CD8-positive, alpha-beta T cell (primary cell): ENCODE measurements at places on chromosomes 5 and 9. TPM values are rescaled to one million over a fixed set of nuclear protein-coding genes. Genes with fewer than 3 reads are reported as not detected.

GRCh38 chr5:157326440-157327005 lies 60.6 kb downstream of the CYFIP2 start:
- DNase-seq: no peak

DNA sequence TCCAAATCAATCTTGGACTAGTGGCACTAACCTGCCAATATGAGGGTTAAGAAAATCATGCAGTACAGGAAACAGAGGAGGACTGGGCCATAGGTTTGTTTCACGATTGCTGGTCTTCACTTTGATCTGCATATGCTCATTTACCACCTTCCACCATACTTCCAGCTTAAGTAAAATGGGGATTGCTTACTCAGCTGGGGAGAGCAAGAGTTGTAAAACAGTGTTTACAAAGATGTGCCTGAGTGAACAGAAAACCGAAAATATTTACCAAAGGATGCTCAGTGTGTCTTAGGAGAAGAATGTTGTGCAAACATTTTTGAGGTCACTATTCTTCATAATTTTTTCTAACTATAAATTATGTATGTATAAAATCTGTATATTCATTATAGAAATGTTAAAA lies 65.1 kb upstream of the DNAH5 start:
- no peak for DNase-seq

DNA sequence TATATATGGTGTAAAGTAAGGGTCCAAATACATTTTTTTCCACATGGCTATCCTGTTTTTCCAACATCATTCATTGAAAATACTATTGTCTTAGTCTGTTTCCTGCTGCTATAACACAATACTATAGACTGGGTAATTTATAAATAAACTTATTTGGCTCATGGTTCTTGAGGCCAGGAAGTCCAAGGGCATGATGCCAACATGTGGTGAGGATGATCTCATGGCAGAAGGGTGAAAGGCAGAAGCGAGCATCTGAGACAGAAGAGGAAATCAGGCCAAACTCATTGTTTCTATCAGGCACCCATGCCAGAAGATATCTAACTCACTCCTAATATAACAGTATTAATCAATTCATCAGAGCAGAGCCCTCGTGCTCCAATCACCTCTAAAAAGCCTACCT lies 42.6 kb downstream of the ANKRD55 start:
- peak; percentile 41 for DNase-seq

DNA sequence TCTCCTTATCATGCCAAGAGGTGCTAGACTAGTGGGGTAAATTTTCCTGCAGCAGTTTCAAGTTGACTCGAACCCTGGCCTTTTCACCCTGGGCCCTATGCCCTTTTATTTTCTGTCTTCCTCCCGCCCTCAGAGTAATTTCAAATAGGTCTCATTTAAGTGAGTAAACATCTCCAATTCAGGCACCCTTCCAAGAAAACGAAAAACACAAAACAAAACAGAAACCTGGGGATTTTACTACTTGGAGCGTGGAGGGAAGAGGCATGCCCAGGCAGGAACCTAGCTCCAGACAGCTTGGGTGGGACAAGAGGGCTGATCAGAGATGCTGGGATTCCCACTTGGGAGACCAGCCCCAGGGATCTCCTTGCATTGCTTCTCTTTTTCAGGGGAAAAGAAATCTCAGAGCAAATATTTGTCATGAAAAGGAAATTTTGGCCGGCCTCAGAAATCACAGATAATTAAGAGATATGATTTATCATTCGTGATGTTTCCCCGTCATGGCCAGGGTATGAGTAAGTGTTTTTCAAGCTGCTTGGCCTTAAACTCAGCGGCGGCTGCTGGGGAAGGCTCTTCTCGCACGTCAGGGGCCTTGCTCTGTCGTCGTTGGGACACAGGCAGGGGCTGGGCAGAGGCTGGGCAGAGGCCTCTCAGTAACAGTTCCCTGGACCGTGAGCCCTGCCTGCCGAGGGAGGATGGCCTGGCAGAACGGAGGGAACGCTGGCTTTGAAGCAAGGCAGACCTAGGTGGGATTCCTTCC lies 248.6 kb upstream of the KLF4 start:
- DNase-seq: no peak

DNA sequence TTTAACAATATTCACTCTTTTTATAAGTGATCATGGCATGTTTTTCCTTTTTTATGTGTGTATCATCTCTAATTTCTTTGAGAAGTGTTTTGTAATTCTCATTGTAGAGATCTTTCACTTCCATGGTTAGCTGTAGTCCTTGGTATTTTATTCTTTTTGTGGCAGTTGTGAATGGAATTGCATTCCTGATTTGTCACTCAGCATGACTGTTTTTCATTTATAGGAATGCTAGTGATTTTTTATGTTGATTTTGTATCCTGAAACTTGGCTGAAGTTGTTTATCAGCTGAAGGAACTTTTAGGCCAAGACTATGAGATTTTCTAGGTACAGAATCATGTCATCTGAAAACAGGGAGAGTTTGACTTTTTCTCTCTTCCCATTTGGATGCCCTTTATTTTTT lies 13.1 kb upstream of the SPINK13 start:
- no peak for DNase-seq

UBE2B gene
- total RNA-seq: 250 TPM

WDR38 gene
- not detected for total RNA-seq

GMCL2 gene
- total RNA-seq: not detected

FOXD4L4 gene
- total RNA-seq: not detected

OBP2B gene
- total RNA-seq: not detected
